ENCODE measurements at places on chromosomes 3 and 15.

DNA sequence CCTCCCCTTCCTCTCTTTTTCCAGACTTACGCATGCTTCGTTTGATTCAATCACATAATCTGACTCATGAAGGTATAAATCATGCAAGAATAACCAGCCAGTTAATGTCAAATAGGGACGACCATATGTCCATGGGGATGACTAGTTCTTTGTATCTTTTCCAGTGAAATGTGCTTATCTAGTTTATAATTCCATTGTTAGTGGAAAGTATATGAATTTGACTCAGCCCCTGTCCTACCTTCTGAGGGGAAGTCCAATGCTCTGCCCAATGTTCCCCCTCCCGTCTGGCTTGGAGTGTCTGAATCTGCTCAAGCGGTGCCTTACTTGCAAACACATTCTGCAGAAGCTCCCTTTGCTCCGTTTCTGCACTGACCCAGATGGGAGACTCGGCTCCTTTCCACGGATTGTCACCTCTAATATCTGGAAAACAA lies 55.0 kb upstream of the EPHB3 start:
- DNase-seq: no peak

DNA sequence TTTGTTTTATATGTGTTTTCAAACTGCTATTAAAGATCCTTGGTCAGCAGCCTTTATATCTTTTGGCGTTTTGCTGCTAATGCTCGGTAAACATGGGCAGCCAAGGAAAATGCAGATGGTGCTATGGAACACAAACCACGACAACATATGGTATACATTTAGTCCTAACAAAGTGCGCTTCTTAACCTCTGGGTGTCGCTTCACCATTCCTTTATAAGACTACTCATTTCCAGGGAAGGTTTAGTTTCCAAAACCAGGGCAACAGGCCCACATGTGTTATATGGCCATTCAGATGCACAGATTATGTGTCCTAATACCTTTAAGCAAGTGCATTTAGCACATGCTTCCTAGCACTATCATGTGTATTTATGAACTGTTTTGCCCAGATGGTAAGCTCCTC lies 14.7 kb downstream of the SHOX2 start:
- no peak for DNase-seq

DNA sequence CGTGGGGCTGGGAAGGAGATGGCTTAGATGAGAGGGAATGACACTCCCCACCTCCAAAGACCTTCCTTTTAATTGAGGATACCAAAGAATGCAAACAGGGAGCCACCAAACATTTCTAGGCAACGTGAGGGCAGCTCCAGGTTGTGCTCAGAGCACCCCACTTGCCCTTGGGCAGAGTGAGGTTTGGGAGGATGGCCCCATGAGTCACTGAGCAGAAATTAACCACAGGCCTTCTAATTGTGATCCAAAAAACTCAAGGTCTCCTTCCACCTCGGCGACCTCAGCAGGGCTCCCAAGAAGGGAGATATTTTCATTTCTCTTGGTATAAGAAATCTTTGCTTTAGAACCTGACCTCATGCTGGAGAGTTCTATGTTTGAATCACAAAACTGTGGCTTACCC lies 305.0 kb upstream of the TPM1 start:
- DNase-seq: no peak

GRCh38 chr3:27076815-27077630 lies 292.2 kb downstream of the NEK10 start:
- no peak for DNase-seq

DNA sequence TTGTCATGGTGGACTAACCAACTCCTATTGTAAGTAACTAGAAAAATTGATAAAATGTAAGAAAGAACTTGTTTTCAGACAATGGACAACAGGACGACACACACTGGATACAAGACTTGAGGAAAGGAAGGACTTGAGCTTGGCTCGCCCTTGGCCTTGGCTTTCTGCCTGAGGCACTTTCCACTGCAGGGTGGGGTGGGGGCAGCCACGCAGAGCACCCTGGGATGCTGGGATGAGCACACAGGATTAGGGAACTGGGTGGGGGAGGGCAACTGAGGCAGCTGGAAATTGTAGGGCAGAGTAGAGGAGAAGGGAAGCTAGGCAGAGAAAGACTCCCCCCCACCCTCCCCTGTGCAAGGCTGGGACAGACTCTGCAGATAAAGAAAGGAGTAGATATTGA lies 25.5 kb upstream of the HHATL start:
- DNase-seq: no peak

GRCh38 chr15:61681676-61682075 lies 378.6 kb downstream of the VPS13C start:
- DNase-seq: no peak

DNA sequence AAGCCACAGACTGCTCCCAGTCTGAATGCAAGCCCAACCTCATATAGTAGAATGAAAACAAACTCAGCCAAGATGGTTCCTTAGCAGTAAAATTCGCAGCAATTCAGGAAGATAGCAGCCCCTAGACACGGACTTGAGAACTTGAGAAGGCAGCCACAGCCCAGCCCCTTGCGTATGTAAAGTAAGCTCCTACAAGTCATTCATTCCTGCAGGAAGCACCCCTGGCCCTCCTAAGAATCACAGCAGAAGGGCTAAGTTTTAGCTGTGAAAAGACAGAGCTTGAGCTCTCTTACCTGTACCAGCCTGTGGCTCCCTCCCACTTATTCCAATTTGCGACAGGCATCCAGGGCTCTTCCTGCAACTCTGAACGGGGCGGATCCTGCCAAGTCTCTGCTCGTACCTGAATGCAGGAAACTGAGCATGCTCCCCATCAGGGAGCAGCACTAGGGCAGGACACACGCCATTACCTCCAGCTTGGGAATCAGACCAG lies 136.4 kb downstream of the MAGI1 start:
- DNase-seq: no peak

- no peak for DNase-seq
Measured at GRCh38 chr15:86611417-86612040, 531.9 kb downstream of the AGBL1 start.
